ENCODE measurements at places on chromosomes 1 and 21.

- peak; percentile 47 for DNase-seq
Observed at GRCh38 chr1:231724876-231725647, 98.5 kb downstream of the DISC1 start.

DNA sequence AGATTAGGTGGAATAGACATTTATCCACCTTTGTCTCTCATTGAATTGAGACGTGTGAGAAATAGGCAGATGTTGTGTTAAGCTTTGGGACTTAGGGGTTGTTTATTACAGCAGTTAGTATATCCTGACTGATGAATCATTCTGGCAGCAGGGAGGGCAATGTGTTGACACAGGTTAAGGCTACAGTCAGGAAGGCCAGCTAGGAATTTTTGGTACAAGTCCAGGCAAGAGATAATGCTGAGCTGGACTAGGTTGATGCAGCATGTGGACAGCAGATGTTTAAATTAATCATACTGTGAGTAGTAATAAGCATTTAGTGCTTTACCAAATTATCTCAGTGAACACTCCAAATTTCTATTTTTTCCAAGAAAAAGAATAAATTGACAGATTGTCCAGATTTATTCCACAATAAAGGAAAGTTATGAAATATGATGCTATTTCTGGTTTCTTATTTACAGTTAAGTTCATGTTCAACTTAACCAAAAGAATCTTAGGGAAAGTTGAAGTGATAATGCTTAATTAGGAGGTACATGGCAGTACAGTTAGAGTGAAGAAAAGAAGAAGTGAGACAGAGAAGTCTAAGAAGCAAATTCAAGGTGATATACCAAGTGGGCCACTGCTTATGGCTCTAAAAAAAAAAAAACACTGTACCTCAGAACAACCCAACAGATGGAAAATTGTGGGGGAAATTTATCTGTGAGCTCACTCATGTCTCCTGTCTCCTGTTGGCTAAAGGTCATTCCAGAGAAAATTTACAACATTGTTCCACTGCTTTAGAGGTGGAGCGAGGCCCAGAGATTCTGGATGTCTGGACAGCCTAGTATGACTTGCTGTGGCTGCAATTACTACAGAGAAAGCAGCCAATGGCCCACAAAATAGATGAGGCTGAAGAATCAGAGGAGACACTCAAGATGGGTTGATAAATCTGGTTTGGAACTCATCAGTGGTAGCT is 102.7 kb upstream of the C21orf91 start:
- DNase-seq, result no peak

- no peak for DNase-seq
Observed at GRCh38 chr1:55320891-55321290, 105.7 kb upstream of the USP24 start.

GRCh38 chr1:75412616-75413015 is 198.3 kb downstream of the SLC44A5 start:
- no peak for DNase-seq

GRCh38 chr1:78060857-78061563 is 15.2 kb downstream of the GIPC2 start:
- no peak for DNase-seq

DNA sequence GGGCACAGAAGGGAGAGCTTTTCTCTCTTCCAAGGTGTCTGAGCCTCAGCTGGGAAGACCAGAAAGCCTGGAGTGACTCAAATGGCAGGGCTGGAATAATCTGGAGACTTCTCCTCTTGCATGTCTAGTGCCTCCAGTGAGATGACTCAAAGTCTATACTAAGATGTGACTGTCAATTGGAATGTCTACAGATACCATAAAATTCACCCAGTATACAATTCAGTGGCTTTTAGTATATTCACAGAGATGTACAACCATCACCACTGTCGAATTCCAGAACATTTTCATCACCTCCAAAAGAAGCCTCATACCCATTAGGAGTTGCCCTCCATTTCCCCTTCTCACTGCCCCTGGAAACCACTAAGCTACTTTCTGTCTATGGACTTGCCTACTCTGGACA is 47.9 kb upstream of the CNN3 start:
- no peak for DNase-seq

DNA sequence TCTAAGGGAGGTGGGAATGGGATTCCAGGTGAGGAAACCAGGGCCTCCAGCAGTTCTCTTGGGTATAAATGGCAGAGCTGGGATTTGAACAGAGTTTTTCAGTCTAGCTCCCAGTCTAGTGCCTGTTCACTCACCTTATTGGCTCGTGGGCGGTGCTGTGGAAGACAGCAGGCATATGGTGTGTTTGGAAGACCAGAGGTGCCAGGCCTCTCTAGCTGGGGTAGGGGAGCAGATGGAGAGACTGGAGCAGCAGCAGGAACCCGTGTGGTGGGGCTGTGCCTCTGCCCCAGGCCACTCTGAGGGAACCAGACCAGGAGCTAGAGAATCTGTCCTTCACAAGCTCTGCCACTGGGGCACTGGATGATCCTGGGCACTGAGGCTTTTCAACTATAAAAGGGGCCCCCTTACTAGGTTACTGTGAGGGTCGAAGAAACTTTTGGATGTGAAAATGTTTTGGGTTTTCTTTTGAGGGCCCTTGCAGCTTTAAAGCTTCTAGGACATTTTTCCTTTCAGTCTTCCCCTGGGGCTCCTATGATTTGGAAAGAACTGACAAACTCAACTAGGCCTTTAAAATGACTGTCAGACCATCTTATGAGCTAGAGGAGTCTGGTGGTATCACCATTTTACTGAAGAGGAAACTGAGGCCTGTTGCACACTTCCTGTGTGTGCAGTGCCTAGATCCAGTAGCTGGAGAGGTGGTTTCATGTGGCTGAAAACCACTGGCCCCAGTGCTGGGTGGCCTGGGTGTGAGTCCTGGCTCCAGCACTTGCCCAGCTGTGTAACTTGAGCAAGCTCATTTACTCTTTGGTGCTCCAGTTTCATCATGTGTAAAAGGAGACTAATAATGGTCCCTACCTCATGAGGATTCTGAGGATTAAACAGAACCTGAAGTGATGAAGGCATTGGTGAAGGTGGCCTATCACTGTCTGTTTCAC is 6.1 kb downstream of the DMRTB1 start:
- DNase-seq, result no peak

DNA sequence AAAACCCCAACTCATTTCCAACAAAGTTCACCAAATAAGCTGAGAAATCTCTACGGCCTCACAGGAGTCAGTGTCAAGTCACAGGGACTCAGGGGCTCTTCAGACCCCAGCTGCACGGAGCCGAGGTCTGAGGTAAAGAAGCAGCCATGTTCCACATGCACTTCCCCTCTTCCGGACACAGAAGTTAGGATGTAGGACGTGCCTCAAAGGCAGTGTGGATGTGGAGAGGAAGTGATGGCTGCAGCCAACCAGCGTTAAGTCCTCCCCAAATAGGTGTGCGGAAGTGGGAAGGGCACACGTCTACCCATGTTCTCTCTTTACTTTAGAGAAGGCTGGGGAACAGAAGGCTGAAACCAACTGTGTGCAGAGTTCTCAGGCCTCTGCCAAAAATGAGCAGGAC is 14.6 kb upstream of the NCF2 start:
- no peak for DNase-seq

DNA sequence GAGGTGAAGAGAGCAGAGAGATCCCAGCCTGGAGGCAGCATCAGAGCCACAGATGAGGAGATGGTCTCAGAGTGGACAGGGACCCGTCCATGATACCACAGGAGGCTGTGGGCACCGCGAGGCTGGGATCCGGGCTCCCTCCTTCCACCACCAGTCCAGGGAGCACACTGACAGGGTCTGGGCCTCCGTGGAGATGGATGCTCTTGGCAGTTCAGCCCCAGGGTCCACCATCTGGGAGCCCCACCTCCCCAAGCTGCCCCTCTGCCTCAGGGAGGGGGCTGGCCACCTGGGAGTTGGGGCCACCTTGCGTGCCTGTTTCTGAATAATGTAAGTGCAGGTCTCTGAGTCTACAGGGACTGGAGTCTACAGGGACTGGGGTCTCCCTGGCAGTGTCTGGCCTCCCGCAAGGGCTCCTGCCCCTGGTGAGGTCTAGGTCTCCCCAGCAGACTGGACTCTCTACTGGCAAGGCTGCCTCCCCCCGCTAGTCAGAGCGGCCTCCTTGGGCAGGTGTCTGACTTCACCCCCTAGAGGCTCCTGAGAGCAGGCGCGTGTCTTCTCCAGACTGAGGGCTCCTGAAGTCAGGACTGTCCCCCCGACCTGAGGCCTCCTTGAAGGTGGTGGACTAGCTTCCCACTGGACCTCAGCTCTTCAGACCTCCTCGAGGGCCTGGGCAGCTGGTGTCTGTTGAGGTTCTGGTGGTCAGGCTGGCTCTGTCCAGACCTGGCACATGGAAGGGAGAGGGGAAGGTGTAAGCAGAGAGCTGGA is 218.5 kb downstream of the PTPRU start:
- DNase-seq, result no peak

GRCh38 chr21:41774467-41775148 is 7.8 kb upstream of the RIPK4 start:
- no peak for DNase-seq

DNA sequence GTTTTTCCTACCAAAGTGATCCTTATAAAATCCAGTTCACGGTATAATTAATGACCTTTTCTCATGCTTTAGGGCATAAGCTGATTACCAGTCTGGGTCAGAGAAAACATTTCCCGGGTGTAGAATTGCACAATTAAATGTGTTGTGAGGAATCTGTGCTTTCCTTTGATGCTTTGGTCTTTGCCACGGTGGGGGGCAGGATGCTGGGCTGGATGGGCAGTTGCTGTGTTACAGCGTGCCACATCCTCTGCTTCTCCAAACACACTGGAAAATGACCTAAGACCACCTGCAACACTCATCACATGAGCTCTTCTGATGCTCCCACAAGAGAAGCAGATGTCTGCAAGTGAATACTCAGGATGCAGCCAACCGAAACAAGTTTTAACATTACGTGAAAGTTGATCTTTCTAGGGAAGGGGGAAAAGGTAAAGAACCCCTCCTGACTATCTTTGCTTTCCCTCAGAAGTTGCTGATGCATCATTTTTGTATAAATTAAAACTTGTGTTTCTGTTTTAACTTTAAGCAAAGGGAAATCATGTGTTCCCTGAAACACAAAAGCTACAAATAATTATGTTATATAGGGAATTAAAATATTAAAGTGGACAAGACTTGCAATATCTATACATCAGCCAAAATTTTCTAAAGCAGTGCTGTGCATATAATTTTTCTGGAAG is 515.3 kb upstream of the NR5A2 start:
- DNase-seq, result no peak

GRCh38 chr1:2340918-2341254 is 50.5 kb downstream of the MORN1 start:
- no peak for DNase-seq

Data from Calu3 (cell line).